Stimulated activated CD4-positive, alpha-beta T cell treated with anti-CD3 and anti-CD28 coated beads, Interleukin-1b, Interleukin-23, amount 100 ng/mL, for 4 hours (primary cell): ENCODE measurements at places on chromosomes 6 and 20.
A peak's percentile ranks its signal among the peaks of the same experiment; 100 is the strongest.

GRCh38 chr6:42742116-42742894 is 3.6 kb downstream of the TBCC start:
- DNase-seq, result no peak

GRCh38 chr6:97133067-97133466 is 149.9 kb downstream of the MMS22L start:
- no peak for DNase-seq

DNA sequence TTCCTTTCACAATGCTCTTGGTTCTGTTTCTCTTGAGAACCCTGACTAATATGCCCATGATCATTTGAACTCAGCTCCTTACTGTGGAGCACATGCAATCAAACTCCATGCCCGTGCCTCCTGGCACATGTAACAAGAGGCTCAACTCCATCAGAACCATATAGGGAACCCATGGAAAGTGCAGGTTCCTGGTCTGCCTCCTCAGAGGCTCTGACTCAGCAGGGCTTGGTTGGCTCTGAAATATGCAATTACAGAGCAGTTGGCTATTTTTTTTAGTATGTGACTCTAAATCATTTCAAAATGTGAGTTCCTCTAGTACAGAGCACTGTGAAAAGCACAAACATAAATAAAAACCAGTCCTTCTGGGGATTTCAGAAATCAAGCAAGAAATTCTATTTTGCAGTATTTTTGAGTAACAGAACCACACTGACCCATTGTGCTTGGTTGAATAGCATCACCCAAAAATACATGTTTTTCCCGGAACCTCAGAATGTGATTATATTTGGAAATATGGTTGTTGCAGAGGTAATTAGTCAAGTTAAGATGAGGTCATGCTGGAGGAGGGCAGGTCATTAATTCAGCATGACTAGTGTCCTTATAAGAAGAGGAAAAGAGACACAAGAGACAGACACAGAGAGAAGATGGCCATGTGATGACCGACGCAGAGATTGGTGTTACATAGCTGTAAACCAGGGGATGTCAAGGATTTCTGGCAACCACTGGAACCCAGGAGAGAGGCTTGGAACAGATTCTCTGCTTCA is 13.2 kb upstream of the MAP3K4 start:
- no peak for DNase-seq

- DNase-seq, result no peak
Measured at GRCh38 chr6:39377539-39377950, 55.0 kb upstream of the KCNK16 start.

DNA sequence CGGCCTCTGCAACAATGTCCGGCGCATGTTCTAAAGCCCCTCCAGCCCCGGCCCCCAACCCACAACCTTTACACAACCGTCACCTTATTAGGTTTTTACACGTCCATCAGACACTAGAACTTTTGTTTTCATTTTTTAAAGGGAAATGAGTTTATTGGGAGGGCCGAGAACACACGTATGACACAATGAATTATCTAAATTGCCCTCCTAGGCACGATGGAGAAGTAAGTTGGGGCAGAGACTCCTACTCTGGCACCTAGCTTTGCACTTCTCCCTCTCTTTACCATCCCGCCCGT is 1.2 kb upstream of the DLL1 start:
- DNase-seq, result no peak

- DNase-seq, result no peak
Measured at GRCh38 chr6:90739802-90740201, 152.9 kb upstream of the MAP3K7 start.

DNA sequence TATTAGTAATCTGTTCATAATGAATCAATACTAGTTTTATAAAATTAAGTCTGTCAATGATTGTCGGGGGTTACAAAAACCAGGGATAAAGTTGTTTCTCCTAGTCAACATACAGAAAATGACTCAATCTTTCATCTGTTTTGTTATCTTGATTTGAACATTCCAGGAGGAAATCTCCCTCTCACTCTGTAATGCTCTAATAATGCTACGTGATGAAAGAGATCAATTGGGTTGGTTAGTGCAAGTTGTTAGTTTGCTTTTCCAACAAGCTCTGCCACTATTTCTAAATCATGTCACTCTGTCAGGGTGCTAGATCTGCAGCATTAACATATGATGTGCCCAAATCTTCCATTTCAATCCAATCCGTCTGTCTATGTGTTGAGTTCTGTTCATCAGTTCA is 379.5 kb upstream of the GJE1 start:
- no peak for DNase-seq

- DNase-seq, result no peak
Measured at GRCh38 chr20:10619427-10619826, 54.4 kb downstream of the JAG1 start.

- no peak for DNase-seq
Measured at GRCh38 chr6:38776515-38776914, 61.4 kb downstream of the DNAH8 start.

- DNase-seq, result no peak
Measured at GRCh38 chr6:37033819-37034795, 28.7 kb downstream of the FGD2 start.

DNA sequence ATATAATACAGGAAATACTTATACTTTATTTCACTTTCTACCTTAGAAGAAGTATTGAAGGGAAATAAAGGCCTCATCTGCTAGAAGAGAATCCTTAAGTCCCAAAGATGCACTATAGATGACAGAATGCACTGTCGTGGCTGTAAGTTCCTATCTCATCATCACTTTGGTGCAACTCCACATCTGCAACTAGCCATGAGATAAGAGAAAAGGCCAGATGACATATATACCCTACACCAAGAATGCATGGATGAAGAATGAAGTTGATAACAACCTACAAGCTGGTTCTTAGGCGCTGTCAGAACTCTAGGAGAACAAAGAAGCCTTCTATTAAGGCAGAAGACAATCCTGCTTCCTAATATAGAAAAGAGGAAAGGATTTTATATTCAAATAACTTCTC is 11.6 kb upstream of the PLN start:
- no peak for DNase-seq

DNA sequence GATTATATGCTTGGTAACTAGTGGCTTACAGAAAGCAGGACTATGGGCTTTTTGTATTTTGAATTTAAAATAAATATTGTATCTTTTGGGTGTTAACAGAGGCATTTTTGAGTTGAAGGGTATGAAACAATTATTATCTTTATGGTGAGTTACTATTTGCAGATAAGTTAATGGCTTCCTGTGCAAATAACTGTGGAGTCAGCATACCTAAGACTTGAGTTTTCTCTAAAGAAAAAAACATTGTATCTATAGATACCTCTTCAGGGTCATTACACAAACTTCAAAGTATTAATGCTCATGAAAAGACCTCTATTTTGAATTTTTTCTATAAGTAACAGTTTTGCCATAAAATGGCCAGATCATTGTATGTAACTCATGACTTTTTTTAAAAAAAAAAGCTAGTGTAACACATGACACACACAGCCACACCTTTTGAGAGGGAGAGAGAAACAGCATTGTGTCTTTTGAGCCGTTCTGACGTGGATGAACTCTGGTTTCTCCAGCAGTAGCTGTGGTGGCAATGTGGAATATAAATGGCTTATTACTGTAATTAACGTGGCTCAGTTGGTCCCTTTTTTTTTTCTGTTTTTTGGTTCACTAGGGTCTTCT is 36.3 kb downstream of the PLEKHG1 start:
- DNase-seq, result no peak

DNA sequence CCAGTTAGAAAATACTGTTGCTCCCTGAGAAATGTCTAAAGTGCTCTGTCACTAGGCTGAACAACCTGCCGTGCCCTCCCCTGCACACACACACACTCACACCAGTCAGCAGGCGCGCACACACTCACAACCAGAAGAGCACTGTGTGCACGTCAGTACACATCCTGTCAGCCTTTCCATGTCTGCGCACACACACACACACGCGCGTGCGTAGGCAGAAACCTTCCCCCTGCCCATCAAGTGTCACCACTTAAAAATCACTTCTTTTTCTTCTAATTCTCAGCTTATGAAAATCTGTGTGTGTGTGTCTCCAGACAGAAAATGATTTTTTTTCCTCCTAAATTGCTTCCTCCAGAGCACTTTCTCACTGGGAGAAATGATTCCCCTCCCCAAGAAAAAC is 100.3 kb downstream of the EDN3 start:
- DNase-seq, result peak; percentile 5

- DNase-seq, result no peak
Measured at GRCh38 chr6:152100183-152100618, 292.7 kb downstream of the ESR1 start.

GRCh38 chr20:1302685-1303541 is 26.0 kb downstream of the SDCBP2 start:
- DNase-seq, result no peak

- DNase-seq, result no peak
Measured at GRCh38 chr20:11261533-11262000, 587.8 kb upstream of the JAG1 start.

GRCh38 chr20:673603-674001 is 2.0 kb downstream of the SCRT2 start:
- DNase-seq, result no peak

- no peak for DNase-seq
Measured at GRCh38 chr6:70162972-70163371, 139.9 kb downstream of the COL9A1 start.

- DNase-seq, result no peak
Measured at GRCh38 chr6:54053881-54054391, 57.3 kb upstream of the MLIP start.

DNA sequence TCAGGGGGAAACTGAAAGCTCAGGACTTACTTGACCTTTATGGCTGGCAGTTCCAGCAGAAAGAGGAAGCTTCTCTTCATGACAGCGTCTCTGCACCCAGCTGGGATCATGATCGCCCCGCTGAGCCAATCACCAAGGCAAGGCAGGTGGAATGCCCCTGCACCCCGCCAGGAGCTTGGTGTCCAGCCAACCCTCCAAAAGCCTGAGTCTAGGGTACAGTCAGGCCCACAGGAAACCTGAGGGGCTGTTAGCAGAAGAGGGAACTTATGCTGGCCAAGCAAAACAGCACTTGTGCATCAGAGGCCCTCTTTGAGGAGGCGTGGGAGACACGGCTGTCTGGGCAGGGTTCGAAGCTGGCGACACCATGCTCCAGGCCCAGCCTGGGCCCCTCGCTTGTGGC is 188.3 kb upstream of the GMDS start:
- DNase-seq, result no peak

DNA sequence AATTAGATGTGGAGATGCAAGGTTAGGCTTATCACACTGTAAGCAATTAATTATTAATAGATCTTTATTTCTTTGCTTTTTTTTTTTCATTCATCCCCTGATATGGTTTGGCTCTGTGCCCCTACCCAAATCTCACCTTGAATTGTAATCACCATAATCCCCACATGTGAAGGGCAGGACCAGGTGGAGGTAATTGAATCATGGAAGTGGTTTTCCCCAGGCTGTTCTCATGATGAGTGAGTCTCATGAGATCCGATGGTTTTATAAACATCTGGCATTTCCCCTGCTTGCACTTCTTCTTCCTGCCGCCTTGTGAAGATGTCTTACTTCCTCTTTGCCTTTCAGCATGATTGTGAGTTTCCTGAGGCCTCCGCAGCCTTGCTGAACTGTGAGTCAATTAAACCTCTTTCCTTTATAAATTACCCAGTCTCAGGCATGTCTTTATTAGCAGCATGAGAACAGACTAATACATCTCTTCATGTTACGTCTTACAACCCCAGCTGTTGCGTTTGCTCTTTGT is 333.8 kb downstream of the CDH26 start:
- no peak for DNase-seq

DNA sequence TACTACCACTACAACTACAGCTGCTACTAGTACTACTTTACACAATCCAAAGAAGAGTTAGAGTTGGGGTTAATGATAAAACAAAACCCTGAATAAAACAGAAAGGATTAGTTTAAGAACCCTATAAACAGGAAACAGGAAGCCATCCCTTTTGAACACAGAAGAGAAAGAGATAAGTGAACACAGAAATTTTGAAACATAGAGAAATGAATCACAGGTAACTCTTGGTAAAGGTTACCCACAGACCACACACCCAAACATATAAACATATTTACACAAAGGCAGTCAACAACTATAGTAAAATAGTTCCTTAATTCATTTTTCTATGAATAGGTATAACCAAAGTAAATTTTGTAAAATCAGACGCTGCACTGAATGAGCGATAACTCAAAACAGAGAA is 98.1 kb downstream of the RNGTT start:
- DNase-seq, result no peak

GRCh38 chr6:37546141-37546871 is 46.6 kb upstream of the CCDC167 start:
- DNase-seq, result no peak

DNA sequence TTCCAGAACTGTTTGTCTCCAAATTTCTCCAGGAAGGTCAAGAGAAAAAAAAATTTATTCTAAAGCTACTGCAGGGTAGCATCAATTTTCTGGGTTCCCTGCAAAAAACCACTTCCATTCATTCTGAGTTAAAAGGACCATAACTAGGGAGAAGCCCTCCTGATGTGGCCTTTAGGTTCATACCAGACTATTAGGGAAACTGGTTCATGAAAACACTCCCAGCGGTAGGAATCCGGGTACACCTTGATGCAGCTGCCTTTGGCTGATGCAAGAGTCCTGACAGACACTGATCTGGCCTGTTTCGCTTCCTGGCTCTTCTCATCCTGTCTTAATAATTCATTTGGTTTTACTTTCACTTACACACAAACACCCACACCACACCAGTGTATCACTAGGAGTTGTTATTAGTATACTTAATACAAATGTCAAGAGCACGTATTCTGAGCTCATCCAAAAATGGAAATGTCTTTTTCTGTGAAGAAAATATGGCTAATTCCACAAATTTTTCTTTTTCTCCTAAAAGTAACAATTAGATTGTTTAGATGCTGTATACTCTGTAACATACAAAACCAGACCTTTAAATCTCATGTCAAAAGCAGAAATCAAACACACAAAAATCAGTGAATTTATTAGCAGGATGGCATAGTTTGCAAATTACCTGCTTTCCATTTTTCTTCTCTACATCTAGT is 38.4 kb upstream of the ARHGAP18 start:
- DNase-seq, result peak; percentile 19

GRCh38 chr6:33707771-33708170 is 3.7 kb downstream of the UQCC2 start:
- DNase-seq, result no peak

GRCh38 chr6:122947355-122947754 is 48.7 kb upstream of the CLVS2 start:
- DNase-seq, result no peak

DNA sequence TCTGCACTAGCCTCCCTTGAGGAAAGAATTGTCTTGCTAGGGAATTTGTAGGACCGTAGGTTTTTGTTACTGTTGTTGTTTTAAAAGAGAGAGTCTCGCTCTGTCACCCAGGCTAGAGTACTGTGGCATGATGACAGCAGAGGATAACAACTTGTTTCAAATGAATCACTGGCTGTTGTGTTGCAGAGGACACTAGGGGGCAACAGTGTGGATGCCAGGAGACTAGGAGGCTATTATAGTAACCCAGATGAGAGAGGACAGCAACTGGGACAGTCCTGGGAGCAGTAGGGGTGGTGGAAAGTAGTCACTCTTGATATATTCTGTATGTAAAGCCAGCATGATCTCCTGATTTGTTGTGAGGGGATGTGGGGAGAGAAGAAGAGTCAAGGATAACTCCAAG is 41.8 kb upstream of the LAMA4 start:
- DNase-seq, result no peak

- DNase-seq, result no peak
Measured at GRCh38 chr6:152244998-152245630, 392.0 kb downstream of the SYNE1 start.
